NCI-H446 (cell line): ENCODE measurements at places on chromosomes 2 and 18.

- no peak for DNase-seq
These were observed 37.6 kb upstream of the ITGA6 start for GRCh38 chr2:172389685-172390339.

DNA sequence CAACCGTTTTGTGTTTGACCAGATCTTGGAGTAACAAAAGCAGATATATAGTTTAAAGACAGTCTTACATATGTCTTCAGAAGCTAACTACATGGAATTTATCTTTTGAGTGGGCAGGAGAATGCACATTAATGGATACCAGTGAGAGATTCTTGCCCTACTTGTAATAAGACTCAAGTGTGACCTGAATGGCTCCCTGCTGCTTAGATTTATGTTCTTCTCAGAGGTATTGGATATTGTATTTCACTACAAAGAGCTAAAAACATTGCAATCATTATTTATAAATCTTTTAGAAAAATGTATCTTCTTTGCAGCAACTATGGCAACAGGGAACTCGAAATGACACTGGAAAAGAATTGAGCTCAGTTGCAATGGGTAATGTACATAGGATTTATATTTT is 227.7 kb downstream of the LRRTM4 start:
- no peak for DNase-seq

GRCh38 chr18:49924293-49924983 is 111.1 kb upstream of the ACAA2 start:
- DNase-seq: no peak

- DNase-seq: no peak
These were observed 10.3 kb upstream of the PXDN start for GRCh38 chr2:1754461-1755170.

GRCh38 chr2:97765933-97766332 is 52.6 kb downstream of the ZAP70 start:
- no peak for DNase-seq

DNA sequence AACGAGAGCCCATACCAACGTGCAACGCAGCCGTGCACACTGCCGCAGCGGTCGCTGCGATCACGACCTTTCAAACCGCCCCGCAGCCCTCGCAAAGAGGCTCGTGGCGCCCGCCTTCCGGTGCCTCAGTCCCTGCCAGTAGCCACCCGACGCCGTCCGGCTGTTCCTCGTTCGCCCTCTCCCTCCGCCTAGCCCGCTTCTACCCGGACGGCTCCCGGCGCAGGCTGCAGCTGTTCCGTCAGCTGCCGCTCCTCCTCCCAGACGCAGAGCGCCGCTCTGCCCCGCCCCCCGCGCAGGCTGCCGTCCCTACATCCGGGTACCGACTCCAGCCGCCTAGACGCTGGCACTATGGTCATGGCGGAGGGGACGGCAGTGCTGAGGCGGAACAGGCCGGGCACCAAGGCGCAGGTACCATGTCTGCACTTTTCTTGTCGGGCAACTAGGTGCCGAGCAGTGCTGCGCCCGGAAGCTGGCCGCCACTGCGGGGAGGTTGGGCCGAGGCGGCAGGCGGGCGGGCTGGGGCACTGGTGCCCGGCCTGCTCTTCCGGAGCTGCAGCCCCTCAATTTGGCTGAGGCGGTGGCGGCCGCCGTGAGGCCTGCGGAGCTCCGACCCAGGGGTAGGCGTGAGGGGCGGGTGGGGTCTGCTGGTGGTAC is at the start of gene MOB4:
TSS of gene MOB4 (plus strand) at position 328 of the 654 bp plus-strand sequence. CDS start at position 349, 21 bp downstream.
- peak; percentile 94 for DNase-seq
